ENCODE measurements at places on chromosomes 4 and X.
A peak's percentile ranks its signal among the peaks of the same experiment; 100 is the strongest.

GRCh38 chr4:138055890-138056289 is 186.3 kb downstream of the SLC7A11 start:
- DNase-seq = peak; percentile 44

DNA sequence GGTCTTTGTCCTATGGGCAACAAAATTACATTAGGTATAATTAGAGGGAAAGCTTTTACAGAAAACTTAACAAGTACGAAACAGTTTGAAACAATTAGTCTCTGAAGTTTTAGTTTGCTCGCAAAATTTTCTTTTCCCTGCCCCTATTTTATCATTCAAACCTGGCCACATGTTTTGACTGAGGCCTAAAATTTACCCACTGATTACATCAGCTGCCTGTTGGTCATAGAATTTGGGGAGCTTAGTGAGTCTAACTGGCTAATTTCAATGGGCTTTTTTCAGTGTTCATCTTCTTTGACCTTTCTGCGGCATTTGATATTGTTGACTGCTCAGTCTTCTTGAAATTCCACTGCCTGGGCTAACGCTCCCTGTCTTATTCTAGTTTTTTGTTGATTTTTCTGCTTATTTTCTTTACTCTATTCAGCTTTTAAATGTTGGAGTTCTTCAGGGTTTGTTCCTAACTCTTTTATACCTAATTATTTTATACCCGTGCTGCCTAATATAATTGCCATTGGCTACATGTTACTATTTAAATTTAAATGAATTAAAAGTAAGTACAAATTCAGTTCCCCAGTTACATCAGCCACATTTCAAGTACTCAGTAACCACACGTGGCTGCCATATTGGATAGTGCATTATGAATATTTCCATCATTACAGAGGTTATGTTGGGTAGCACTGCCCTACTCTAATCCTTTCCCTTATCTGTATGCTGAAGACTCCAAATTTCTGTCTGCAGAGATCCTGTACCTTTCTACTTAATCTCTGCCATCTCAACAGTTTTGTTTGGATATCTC is 87.5 kb downstream of the SNX25 start:
- no peak for DNase-seq

GRCh38 chrX:116499780-116500179 is 37.0 kb upstream of the CT83 start:
- peak; percentile 0 for DNase-seq

GRCh38 chrX:7168371-7168770 is 20.4 kb upstream of the PUDP start:
- DNase-seq = no peak

GRCh38 chr4:143357161-143357845 is 20.6 kb downstream of the GAB1 start:
- DNase-seq = no peak

- no peak for DNase-seq
Observed at GRCh38 chr4:110004556-110004955, 91.9 kb downstream of the EGF start.

All from fibroblast of skin of abdomen (primary cell).